ENCODE measurements at places on chromosomes 5 and 9.

- DNase-seq, result no peak
Measured at GRCh38 chr5:44821164-44821563, 12.4 kb downstream of the MRPS30 start.

- no peak for DNase-seq
Measured at GRCh38 chr9:2255128-2255527, 240.0 kb downstream of the SMARCA2 start.

DNA sequence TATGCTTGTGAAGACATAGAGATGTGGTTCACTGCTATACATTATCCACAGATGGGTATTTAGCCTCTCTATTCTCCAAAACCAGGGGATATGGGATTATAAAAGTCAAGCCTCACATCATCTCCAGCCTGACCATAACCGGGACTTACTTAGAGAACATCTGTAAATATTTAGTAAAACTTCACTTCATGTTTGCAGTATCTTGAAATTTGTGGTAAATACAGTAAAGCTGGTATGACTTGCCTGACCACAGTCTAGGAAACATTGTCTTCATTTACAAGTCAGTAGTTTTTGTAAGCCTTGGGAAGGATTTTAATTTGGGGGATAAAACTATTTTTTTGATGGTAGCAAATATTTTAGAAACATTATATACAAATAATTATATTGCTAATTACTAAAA lies 64.2 kb downstream of the MAST4 start:
- DNase-seq, result no peak

DNA sequence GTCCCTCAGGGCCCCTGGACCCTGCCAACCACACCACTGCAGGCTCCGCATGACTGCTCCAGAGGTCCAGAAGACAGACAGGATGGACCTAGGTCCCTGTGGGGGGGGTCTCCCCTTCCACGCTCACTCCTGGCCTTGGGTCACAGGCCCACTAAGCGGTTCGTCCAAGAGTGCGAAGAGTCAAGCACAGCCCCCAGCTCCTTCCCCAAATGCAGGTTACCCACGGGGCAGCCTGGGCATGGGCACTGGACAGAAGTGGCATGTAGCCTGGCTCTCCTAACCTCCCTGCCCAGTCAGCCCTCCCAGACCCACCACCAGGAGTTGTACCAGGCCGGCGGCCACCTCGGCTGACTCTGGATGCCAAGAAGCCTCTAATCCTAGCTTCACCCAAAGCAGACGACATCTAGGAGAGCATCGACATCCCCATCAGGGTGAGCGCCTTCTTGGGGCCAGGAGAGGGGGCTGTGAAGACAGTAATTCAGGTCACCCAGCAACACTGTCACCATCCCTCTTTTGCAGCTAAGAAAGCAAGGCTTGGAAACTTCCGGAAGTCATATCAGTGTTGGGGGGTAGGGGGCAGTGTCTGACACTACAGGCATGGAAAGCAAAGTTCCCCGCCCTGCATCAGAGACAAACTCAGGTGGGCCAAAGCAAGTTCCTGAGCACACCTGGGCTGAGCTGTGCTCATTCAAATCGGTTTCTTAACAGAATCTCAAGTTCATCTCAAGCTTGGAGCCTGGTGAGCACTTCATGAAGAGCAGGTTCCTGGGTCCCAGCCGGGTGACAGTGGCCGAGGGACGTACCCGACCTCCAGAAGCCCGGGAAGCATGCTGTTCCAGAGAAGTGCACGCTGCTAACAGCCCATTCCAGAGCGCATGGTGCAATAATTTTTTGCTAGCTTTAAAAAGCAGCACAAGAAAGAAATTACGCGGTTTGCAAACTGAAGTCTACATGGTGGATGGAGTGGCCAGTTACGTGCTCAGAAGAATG lies 68.7 kb downstream of the SEMA4D start:
- no peak for DNase-seq

GRCh38 chr5:170375283-170375682 lies 13.9 kb downstream of the KCNMB1 start:
- DNase-seq, result no peak

DNA sequence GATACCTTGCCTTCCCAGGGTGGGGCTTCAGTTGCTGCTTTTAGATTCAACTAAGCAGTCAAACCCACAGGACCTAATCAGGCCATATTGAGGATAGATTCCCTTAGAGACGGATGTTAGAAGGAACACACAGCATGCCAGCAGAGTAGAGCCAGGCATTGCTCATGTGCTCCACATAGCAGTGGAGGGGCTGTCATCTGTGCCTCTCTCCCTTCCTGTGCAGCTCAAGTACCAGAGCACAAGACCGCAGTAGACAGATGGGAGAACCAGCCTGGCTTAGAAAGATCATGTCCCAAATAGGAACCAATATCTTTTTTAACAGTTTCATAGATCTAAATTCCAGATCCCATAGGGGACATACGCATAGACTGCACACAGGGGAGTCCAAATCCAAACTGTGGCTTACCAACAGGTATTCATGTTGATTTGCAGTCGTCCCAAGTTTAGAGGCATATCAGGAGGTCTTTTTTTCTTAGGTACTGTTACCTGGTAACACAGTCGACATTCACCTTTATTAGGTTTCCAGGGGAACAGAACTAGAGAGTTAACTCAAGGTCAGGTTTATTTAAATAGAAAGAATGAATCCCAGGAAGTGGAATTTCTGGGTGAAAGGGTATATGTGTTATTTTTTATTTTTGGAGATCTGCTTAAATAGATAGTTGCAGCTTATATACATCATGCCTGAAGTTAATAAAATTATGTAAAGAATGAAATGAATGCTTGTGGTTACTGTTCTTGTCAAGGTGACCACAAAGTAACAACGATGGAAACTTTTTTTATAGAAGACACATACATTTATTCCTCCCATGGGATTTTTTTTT lies 43.5 kb upstream of the PCAT7 start:
- no peak for DNase-seq

GRCh38 chr5:147051193-147051592 lies 172.6 kb upstream of the PPP2R2B start:
- no peak for DNase-seq

- DNase-seq, result no peak
Measured at GRCh38 chr5:1558944-1559343, 35.2 kb upstream of the LPCAT1 start.

DNA sequence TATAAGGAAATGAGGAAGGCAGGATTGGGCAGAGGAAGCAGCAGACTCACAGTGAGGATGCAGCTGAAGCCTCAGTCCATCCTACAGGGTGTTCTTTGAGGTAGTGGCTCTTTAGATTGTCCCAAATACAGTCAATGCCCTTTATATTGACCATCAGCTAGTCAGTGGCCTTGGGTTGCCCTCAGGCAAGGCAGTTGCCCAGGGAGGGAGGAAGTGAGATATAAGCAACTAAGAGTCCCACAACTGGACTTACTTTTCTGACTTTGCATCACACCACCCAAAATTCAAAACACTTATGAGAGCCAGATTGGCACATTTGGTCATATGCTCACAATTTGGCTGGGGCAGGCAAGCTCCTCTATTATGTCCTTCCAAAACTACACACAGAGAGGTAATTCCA lies 9.4 kb upstream of the SLC12A2 start:
- no peak for DNase-seq

- DNase-seq, result no peak
Measured at GRCh38 chr5:16515532-16515931, 49.9 kb upstream of the ZNF622 start.

DNA sequence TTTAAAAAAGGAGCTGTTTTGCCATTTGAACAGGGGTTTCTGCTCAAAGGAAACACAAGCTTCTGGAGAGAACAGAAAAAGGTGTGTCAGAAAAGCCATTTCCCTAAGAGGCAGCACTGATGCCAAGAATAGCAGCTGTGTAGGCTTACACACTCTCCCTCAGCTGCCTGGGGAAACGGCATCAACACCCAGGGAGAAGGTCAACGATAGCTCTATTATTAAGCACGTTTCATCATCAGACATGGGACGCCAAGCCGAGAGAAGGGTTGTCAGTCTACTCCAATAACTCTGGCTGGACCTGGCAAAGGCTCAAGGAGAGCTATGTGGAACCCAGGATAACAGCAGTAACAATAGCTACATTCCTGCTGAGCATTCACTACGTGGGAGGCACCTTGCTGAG lies 314.2 kb downstream of the CDK5RAP2 start:
- no peak for DNase-seq

- no peak for DNase-seq
Measured at GRCh38 chr9:135303280-135303647, 176.3 kb upstream of the PPP1R26 start.

DNA sequence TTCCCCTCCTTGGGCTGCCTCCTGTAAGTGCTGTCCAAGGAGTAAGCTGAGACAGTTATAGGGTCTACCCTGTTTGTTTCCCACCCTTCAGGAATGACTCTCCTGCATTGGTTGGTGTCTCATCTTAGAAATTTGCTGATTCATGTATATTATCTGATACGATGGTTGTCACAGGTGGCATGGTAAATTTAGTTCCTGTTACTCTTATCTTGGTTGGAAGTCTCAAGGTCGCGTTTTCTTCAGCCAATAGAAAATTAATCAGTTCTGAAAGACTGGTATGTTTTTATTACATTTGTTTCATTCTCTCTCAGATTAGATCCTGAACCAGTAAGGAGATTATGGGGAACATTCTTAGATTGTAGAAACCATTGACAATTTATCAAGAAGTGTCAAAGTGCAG lies 42.7 kb downstream of the SCGB3A1 start:
- DNase-seq, result no peak

DNA sequence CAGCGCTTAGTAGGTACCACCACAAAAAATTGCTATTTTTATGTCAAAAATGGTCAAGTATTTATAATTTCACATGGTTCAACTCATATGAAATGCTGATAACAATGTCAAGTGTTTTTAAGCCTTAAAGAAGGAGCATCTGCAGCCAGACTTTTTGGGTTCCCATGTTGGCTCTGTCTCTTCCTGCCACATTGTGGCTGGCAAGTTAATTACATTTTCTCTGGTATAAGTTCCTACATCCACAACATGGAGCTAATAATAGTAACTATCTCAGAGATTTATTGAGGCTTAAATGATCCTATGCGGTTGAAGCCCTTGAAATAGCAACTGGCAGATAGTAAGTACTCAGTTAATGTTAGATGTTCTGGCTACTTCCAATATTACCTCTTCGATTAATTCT lies 5.4 kb downstream of the ATP10B start:
- DNase-seq, result no peak

DNA sequence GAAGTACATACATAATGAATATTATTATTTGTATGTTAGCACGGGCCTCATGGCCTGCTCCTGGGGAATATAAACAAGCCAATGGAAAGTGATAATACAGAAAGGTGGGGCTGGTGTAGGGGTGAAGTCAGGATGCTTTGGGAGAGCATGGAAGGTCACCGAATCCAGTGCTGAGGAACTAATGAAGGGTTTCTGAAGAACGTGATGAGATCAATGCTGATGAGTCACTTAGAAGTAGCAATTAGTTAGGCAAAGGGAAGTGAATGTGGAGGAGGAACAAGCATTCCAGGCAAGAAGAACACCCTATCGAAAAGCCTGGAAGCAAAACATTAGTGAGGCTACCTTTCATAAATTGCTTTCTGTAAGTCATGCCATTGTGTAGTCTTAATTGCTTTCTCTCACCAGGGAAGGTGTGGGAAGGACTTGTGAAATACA lies 2.1 kb downstream of the ANXA1 start:
- DNase-seq, result no peak

Data from smooth muscle cell of the brain vasculature (primary cell).